ENCODE measurements at places on chromosomes 2 and 18.

GRCh38 chr18:32460171-32460731 lies 10.4 kb downstream of the GAREM1 start:
- DNase-seq: no peak

DNA sequence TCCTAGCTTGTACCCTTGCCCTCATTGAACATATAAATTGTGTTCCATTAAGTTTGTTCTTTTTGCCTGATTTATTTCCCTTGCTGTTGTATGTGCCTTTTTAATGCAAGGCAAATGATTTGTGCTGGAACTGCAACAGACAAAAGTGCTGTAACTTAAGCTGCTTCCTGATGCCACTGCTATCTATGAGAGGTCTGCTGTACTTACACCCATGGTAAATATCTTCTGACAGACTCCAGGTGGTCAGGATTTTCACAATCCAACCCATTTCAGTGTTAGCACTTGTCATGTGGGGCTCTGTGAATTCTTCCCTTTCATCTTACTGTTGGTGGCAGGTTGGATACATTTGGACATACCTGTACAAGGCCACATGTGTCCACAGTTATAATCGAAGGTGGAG lies 63.5 kb downstream of the ARHGAP15 start:
- no peak for DNase-seq

- DNase-seq: no peak
Measured at GRCh38 chr2:758073-758820, 81.0 kb upstream of the TMEM18 start.

GRCh38 chr2:74481961-74482800 lies 617 bp downstream of the CCDC142 start:
- DNase-seq: no peak

DNA sequence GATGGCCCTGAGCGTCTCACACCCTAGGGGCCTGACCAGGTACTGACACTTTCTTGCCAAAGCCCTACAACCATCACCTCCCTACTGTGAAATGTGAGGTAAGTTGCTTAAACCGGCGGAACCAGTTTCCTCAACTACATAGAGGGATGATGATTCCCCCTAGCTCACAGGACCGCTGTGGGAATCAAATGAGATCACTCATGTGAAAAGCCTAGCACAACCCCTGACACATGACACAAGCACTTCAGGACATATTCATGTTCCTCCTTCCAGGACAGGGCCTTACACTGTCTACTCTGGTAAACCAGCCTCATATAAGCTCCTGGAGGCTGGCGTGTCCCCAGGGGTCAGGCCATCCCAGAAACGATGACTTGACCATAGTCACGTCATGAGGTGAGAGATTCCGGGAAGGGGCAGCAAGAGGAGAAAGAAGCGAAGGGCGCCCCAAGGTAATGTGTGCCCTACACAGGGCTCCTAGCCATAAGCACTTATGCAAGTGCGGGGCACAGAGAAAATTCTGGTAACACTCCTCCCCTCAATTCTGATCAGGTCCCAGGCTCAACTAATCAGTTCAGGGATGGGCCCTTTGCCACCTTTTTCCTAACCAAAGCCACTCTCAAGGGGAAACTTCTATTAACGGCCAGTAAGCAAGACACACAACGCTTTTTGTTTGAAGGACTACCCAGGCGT lies 49.5 kb downstream of the C2orf42 start:
- DNase-seq: peak; percentile 94

GRCh38 chr2:64952511-64953482 lies 36.4 kb upstream of the SLC1A4 start:
- DNase-seq: no peak

DNA sequence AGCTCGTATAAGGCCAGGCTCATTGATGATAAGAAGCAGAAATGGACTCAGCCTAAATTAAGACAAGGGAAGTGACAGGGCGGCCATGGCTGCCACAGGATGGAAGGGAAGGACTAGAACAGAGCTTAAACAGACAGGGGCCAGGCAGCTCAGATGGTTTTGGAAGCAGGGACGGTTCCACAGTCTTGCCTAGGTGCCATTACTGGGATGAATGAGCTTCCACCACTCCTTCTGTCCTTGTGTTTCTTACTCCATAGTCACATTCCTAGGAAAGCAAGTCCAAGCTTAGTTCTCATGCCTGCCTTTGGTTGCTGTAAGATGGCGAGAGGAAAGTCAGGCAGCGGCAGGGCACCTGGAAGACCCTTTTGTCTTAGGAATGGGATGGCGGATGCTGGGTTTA lies 11.9 kb downstream of the GNLY start:
- DNase-seq: no peak

GRCh38 chr18:13813271-13813849 lies 10.6 kb upstream of the MC5R start:
- DNase-seq: peak; percentile 65

- peak; percentile 76 for DNase-seq
Measured at GRCh38 chr2:230068651-230069055, at the start of gene SLC16A14. Gene SLC16A14 (minus strand): TSS chr2:230068924. CDS start chr2:230059352, 9,572 bp downstream.

DNA sequence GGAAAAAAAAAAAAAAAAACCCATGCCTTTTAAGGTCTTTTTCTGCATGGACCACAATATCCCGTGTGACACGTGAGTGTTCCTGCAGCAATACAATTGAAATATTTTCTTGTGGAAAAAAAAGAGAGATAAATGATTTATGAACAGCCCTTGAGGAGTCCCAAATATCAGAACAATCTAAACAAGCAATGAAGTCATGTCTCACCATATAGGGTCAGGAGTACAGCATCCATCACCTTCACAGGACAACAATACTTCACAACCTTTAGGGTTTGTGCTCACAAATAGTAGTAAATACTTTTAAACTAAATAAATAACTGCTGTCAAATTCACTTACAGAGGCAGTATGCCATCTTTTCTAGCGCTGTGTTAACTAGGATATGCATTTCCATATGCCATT lies 87.9 kb downstream of the ZEB2 start:
- DNase-seq: no peak

- DNase-seq: no peak
Measured at GRCh38 chr2:136059036-136059472, 58.9 kb downstream of the CXCR4 start.

GRCh38 chr18:58611395-58612131 lies 17.3 kb downstream of the ALPK2 start:
- no peak for DNase-seq

DNA sequence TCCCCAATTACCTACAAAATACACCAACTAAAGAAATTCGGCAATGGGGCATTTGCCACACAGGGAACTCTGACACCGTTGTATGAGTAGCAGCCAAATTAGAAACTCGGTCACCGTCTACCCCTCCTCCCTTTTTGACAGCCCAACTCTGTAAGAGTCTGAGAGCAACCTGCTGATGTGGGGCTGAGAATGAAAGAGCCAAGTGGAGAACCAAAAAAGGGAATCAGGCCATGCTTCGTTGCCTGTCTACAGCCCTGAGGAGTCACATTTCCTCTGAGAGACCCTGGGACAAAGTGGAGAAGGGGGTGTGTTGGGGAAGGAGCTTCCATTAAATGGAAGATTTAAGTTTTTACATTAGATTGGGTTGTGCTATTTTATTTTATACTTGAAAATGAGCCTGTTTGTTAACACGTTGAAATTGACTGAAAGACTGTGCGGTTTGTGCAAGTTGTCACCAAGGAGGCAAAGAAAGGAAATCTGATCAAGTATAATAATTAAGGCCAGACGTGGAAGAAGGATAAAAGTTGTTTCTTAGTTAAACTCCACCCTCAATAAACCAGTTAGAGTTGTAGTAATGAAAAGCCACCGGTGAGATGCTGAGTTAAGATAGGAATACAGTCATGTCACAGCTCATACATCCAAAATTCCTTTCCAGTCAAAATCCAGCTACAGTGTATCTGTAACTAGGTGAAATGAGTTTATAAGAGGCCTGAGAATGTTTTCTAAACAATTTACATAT lies 131.7 kb upstream of the CREB1 start:
- no peak for DNase-seq

GRCh38 chr18:48901145-48902022 lies 49.4 kb downstream of the SMAD7 start:
- no peak for DNase-seq

- no peak for DNase-seq
Measured at GRCh38 chr2:191543708-191544107, 134.2 kb upstream of the NABP1 start.

- no peak for DNase-seq
Measured at GRCh38 chr18:12485479-12486105, 77.9 kb downstream of the PRELID3A start.

GRCh38 chr2:168336786-168337388 lies 89.5 kb upstream of the STK39 start:
- DNase-seq: peak; percentile 37

DNA sequence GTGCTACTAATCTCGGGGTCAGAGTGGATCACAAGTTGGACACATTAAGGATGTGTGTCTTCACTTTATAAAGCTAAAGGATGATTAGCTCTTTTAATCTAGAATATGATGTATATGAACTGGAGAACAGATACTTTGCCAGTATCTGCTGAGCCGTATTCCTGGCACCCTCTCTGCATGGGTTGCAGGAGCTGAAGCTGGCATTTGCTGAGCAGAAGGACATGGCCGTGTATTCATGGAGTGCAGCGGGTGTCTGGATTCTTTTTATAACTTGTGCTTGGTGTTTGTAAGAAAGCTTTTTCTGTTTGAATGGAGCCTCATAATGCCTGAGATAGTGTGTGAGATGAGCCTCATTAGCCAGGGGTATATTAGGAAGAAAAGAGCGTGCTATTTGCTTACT lies 103.9 kb upstream of the MCFD2 start:
- no peak for DNase-seq

DNA sequence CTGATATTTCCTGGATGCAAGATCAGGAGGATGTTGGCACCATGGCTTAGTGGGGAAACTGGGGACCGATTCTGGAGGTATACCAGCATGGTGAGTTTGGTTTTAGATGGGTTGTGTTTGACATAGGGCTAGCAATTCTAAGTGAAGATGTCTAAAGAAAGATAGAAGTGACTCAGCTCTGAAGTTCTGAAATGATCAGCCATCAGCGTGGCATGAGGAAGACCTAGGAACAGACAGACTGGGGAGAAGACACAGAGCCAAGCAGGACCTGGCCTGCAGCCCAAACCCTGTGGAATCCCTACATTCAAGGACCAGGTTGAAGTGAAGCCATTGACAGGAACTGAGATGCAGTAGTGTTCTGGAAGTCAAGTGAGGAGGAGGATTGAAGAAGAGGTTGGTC lies 39.8 kb downstream of the HRH4 start:
- no peak for DNase-seq

- DNase-seq: no peak
Measured at GRCh38 chr2:2640371-2640770, 309.3 kb upstream of the MYT1L start.

- peak; percentile 82 for DNase-seq
Measured at GRCh38 chr2:240840435-240841060, 20.5 kb upstream of the KIF1A start.

DNA sequence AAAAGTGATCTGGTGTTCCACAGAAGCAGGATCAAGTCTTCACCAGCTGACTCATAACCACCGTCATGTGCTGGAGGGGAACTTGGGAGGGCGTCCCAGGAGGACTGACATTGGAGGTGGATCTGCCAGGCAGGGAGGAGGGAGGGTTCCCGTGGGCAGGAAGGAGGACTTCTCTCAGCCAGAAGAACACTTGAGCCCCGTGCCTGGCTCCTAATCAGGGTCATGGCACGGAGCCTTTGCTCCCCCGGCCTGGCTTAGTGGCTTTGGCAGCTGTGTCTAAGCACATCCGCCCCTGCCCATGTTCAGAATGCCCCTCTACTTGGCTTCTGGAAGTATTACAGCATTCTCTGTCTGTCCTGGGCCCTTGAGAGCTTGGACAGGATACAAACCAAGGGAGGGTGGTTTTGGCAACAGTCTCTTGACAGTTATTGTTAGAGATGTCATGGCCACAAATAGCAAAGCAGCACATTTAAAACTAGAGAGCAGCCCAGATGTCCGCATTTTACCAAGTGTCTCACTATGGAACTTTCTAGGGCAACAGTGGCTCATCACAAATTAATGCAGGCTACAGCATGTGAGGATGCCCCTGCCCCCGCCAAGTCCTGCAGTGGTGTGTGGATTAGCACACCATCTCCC lies 11.5 kb downstream of the PPP1R7 start:
- DNase-seq: no peak

GRCh38 chr2:98346311-98347236 lies at the start of gene CNGA3:
Gene CNGA3 (plus strand): TSS chr2:98346456. CDS start chr2:98369976, 23,520 bp downstream.
- no peak for DNase-seq

DNA sequence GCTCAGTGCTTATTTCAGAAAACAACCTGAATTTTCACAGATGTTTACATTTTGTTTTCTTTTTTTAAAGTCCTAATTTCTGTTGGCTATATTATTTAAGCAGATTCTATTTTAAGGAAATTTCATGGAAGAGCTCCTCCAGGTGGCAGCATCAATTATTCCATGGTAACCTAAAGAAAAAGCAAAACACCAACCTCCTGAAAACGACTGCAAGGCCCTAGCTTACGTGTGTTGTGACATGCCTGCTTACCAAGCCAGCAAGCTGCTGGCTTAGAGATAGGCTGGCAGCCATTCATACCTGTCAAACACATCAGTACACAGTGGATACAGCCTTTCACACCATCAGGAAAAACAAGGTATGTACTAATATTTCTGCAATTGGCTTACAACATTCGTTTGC lies 64.9 kb downstream of the LPIN2 start:
- no peak for DNase-seq

DNA sequence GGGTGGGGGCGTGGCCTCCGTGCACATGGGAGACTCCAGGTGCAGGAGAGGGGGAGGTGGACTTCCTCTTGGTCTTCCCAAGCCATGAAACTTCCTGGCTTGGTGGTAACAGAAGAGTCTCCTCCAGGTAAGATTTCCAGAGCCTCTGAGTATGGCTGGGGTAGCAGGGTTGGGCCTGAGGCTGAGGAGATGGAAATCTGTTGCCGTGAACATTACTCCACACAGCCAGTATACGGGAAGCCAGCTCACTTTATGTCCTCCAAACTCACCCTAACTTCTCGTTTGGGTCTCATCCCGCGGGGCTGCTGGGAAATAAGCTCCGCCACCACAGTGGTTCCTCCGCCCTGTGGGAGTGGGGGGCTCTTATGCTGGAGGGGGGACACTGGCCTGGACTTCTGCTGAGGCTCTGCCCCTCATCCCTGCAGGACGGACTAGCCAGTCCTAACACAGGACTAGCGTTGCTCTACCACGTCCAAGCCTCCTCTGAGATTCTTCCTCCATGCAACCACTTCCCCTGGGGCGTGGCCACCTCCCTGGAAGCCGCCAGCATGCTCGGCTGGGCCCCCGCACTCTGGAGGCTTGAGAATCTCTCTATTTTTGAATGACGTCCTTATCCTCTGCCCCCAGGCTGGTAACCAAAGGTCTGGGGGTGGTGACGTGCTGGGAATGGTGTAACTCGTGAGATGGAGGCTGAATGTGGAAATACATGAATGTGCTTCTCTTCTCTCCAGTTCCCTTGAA lies 777 bp upstream of the RAB17 start:
- peak; percentile 94 for DNase-seq

- no peak for DNase-seq
Measured at GRCh38 chr2:5725072-5725471, 32.9 kb downstream of the SOX11 start.

GRCh38 chr2:223696719-223697118 lies 94.6 kb upstream of the SCG2 start:
- no peak for DNase-seq
